ENCODE measurements at places on chromosomes 12 and 14.

DNA sequence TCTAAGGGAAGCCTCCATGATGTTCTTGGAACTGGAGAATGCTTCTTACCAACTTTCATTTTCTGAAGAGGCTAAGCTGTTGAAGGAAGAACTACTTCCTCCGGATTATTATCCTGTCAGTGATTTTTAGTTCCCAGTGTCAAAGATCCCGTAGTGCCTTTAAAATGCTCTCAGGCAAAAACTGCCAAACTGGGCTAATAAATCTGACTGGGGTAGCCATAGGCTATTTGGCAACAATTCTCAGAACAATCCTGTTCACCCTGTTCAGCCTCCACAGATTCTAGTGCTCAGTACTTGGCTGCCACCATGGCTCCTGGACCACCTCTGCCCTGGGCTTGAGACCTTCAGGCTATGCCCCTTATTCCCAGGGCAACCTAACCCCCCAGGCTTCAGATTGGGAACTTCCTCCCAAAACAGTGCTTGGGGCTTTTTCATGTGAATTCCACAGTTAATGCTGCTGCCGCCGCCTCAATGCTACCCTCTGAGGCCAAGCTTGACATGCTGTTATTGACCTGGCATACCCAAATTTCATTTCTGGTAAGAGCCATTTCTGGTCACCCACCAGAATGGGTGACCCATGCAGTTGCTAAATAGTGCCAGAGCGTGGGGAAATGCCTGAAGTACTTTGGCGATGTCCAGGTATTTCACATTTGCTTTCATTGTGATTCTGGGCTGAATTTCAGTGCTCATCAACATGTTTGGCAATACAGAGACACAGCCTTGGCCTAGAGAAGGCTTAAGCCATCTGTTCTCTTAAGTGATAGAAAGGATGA lies 110.0 kb upstream of the ARHGAP5 start:
- no peak for DNase-seq

DNA sequence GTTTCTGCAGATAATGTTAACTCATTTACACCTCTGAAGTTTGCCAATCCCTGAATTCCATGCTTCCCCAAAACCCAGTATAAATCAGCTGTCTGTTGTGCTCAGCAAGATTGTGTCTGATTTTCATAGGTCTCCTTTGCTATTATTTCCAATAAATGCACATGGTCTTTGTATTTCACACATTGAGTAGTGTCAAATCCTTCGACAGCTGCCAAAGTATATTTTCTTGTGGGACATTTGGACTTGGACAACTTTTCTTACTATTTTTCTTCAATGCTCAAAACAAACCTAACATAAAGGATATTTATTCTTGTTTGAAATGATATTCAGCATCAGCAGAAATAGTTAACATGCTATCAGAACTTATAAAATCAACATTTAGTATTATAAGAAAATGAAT lies 406.1 kb upstream of the OR4E1 start:
- DNase-seq: no peak

GRCh38 chr12:11755302-11755930 lies 105.9 kb downstream of the ETV6 start:
- DNase-seq: no peak

- DNase-seq: no peak
Measured at GRCh38 chr12:124027753-124028554, 54.9 kb downstream of the ZNF664 start.

DNA sequence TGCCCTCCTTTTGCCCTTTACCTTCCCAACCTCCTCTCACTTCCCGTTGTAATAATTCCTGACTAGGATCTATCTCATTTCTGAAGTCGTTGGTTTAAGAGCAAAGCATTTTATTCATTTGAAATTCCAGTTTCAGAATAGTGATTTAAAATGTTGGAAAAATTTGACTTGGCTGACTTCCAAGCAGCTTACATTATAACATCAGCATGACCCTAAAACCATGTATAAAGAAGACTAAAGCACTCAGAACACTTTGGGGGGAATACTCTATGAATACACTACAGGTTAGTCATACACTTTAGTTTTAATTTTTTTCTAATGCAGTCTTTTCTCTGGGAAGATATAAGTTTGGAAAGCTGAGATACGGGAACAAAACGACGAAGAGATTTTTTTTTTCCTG lies 161.1 kb downstream of the BTG1 start:
- DNase-seq: no peak

DNA sequence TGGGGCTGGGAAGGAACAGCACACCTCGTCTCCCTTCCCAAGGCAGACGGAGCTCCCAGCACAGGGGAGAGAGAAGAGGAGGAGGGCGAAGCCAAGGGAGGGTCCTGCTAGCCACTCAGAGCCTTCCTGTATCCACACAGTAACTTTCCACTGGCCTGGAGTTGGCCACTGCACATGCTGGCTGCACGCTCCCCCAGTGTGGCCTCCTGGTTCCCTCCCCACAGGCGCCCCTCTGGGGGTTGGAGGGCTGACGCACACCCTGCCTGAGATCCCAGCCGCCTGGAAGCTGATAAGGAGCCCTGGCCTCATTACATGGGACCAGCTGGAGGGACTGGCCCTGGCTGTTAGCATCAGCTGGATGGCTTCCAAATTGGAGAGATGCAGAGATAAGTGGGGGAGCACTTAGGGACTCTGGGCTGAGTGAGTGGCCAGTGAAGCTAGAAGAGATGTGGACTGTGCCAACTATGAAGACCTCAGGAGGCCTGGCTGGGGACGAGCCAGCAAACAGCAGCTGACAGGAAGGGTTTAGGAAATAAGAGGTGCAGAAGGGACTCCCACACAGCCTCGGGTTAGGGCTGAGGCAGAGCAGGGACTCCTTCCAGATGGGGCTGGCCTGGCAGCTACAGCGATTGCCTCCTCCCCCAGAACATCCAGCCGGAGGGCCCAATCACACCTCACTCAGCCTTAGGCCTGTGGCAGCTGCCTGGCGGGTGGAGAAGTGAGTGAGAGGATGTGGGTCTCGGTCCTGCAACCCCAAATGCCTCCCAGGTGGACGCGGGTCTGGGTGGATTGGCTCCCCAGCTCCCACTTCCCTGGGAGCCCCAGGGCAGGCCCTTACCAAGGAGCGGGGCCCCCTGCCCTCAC lies 26.3 kb upstream of the BCDIN3D start:
- no peak for DNase-seq

Data from CD4-positive, alpha-beta T cell treated with Interleukin-4 for 4 hours (primary cell).